ENCODE measurements at places on chromosomes 4 and X.

GRCh38 chr4:183620421-183620820, 38.6 kb downstream of the RWDD4 start:
- no peak for DNase-seq

DNA sequence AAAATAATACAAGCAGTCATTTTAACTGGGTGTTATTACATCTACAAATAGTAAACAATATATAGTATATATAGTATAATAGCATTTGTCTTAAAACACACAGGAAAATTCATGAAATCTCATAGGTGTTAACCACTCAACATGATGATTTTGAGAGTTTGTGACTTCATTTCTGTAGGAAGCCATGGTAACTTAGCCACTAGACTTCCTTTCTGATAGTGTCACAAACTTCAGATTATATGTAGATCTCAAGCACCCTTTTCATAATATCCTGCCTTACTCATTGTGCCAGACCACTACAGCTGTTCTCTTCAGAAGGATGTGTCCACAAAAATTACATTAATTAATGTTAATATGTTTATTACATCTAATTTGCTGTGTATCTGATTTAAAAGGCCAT, 1250.6 kb downstream of the ADGRL3 start:
- DNase-seq, result no peak

DNA sequence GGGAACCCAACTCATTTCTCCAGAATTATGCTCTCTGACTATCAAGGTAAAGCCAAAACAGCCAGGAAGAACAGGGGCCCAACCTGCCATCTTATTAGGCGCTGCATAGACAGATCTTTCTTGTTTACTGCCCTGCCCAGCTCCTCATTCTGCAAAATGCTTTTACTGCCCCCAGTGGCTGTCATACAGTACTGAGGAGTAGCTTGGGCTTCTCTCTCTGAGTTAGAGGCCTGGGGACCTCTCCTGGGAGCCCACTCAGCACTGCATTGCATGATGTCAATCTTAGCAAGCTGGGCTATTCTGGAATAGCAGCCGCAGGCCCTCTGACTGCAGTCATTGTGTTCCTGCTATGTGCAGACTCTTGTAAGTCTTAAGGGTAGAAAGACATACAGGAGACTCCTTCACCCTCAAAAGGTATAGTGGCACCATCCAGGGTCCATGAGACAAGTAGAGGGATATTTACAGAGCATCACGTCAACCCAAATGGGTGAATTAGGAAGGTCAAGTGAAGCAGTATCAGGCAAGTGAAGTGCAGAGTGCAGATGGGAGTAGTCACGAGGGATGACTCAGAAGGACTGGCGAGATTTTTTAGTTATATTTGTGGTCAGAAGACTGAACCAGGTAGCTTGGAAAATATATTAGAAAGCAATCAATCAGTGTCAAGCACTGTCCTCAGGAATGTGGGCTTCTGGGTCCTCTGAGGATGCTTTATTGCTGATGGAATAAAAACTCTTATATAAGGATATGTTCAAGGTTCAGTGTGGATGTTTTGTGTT, 294.1 kb upstream of the SFRP2 start:
- DNase-seq, result no peak

DNA sequence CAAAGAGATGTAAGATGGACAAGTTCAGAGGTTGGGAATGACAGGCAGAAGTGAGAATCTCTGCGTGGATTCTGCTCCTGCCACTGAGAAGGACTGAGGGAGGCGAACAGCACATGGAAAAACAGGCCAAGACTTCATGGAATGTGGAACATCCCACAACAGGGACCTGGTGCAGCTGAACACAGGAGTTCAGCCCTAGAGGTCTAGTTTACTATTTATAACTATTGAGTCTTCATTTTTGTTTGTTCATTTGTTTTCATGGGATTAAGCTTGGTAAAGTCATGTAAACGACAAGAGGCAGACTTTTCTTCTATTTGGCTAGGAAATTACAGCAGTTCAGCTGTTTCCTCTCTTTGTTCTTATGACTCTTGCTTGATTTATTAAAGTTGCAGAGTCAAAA, 234.5 kb downstream of the MAML3 start:
- DNase-seq, result no peak

GRCh38 chr4:127875791-127876190, 4.9 kb upstream of the PLK4 start:
- no peak for DNase-seq

GRCh38 chrX:65578346-65578745, 43.8 kb upstream of the LAS1L start:
- DNase-seq, result no peak

DNA sequence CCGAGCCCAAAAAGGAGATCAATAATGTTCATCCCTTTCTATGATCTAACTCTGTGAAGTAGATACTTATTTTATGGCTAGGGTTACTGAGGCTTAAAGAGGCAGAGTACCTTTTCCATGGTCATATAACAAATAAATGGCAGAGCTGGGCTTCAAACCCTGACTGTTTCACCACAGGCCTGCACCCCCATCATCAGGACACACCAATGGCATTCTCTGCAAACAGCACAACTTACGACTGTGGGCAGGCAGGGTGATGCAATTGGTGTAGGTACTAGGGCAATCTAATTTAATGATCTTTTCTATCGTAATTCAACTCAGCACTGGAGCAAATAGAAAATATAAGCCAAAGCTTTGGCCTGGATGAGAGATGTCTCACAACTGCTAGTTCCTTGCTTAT, 118.8 kb upstream of the CBR4 start:
- no peak for DNase-seq

GRCh38 chr4:99615170-99615820, 40.7 kb downstream of the MTTP start:
- DNase-seq, result no peak

GRCh38 chr4:76226418-76226817, 12.8 kb upstream of the SCARB2 start:
- DNase-seq, result no peak

GRCh38 chrX:9114245-9114644, 80.3 kb upstream of the FAM9B start:
- no peak for DNase-seq

- DNase-seq, result no peak
Observed at GRCh38 chrX:45889471-45889870, 655.8 kb downstream of the ZNF674 start.

DNA sequence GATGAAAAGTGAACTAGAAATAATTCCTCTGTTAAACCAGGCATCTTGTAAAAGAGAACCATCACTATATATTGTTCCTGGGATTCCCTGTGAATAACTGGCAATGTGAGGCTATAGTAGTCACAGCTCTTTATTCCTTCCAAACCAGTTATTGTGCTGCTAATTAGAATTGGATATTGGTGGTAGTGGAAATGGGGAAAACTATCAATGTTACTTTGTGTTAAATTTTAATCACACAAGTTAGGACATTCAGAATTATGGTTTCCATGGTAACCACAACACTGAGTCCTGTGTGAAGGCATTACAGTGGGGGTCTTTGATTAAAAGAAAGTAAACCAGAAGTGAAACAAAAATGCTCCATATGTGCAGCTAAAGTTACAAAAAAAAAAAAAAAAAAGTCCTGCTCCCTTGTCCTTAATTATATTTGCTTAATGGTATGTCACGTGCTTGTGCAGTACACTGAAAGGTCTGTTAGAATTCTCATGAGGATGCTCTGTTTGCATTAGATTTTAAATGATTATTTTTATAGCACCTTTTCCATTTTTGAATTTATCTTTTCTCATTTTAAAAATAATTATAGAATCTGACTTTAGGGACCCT, 200.4 kb downstream of the ADGRL3 start:
- no peak for DNase-seq

DNA sequence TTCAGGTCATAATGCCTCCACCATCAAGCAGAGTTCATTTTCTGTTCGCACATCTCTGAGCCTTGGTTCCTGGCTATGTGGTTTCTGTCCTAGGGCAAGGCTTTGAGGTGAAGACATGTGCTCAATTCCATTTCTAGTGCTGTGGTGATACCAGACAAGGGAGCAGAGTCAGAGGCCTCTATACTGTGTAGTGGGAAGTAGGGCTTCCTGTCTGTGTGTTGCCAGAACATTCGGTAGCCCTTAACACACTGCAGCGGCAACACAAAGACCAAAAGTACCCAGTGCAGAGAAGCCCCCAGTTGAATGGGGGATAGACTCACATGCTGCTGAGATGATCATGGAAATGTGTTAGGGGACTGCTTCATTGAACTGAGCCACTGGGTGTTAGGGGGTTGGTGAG, 56.4 kb downstream of the STARD8 start:
- DNase-seq, result no peak

GRCh38 chrX:87728459-87728858, 210.9 kb downstream of the KLHL4 start:
- DNase-seq, result no peak

GRCh38 chr4:181677201-181677600, 566.0 kb upstream of the TENM3 start:
- DNase-seq, result no peak

GRCh38 chr4:70734168-70734954, 12.6 kb downstream of the RUFY3 start:
- DNase-seq, result no peak

- DNase-seq, result no peak
Observed at GRCh38 chr4:106365613-106366012, 3.0 kb downstream of the GIMD1 start.

DNA sequence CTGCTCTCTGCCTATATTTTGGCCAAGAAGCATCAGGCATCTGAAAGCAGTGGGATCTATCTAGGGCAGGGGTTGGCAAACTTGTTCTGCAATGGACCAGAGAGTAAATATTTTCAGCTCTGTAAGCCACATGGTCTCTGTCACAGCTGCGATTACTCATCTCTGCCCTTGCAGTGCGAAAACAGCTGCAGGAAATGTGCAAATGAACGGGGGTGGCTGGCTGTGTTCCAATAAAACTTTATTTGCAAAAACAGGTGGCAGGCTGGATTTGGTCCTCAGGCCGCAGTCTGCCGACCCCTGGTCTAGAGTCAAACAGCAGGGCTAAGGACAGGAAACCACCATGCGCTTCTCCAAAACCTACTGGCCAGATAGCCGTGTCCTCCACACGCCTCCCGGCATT, 48.6 kb downstream of the ACOX3 start:
- no peak for DNase-seq

DNA sequence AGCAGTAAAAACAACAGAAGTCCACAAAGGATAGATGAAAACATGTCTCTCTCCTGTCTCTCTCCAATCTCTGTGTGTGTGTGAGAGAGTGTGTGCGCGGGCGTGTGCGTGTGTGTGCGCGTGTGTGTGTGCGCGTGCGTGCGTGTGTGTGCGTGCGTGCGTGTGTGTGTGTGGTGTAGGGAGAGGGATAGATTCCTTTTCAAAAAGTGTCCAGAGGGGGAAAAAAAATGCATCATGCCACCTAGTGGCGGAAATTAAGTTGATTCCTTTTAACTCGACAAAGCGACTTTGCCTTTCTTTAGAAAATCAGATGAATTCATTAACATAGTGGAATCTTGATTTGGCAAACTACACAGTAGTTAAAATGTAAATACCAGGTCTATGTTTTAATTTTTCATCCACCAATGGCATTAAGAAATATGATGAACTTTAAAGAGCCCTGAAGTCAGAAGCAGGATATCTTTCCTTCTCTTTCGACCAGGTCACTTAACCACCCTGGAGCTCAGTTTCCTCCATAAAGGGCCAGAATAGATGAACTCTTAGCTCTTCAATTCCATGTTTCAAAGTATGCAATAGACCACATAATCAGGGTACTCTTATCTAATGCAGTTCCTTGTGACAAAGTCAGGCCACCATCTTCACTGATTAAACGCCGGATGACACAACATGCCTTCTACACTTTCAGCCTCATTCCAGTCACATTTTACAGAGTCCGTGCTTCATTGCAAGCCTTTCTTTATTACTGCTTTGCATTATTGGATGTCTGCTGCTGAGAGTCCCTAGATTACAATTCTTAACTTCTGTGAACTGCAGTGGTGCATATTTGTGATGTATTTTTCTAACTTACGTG, 162.8 kb downstream of the FBXO8 start:
- peak; percentile 56 for DNase-seq
